ENCODE measurements at places on chromosomes 4 and X. TPM values are rescaled to one million over a fixed set of nuclear protein-coding genes. Genes with fewer than 3 reads are reported as not detected.

Gene MAGEA10
- not detected for total RNA-seq

Gene TNMD
- total RNA-seq, result not detected

GRCh38 chr4:77593101-77593500, 12.5 kb upstream of the CXCL13 start:
- no peak for DNase-seq

Gene BEX1
- total RNA-seq, result 0.92 TPM

DNA sequence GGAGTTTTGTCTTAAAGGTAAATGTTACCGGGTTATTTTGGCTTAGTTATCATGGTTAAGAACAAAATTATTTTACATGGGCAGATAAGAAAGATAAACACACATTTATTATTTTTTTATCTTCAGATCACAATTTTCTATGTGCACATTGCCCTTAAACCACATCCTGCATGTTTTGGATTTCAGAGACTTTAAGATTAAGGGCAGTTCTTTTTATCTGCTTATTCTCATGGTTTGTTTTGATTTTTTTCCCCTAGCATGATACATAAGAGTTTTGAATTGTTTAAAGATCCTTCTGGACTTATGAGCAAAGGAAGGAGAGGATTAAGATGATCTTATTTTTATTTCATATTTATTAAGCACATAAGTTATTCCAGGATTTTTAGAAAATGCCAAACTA, 190.1 kb upstream of the BMP3 start:
- no peak for DNase-seq

Gene METTL14
- total RNA-seq, result 23.0 TPM

DNA sequence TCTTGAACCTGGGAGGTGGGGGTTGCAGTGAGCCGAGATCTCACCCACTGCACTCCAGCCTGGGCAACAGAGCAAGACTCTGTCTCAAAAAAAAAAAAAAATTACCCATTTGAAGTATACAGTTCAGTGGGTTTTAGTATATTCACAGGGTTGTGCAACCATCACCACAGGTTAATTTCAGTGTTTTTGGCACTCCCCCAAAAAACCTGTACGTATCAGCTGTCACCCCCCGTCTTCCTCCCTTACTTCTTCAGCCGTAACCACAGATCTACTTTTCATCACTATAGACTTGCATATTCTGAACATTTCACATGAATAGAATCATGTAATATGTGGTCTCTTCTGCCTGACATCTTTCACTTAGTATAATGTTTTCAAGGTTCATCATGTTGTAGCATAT, 11.7 kb upstream of the PTTG2 start:
- DNase-seq, result no peak

DNA sequence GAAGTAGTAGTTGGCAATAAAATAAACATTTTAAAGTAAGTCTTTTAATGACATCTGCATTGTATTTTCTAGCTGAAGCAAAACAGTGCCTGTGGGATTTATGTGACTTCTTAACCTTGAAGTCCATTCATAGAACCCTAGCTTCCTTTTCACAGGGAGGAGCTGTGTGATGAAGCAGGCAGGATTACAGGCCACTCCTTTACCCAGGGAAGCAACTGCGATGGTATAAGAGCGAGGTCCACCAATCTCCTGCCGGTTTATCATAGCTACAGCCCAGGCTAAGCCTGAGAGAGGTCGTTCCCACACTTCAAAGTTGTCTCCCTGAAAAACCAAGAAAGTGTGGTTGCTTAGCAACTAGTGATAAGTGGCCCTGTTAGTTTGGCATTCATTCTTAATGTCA, 7.0 kb downstream of the RPL36A start:
- no peak for DNase-seq

Gene PLXNB3
- total RNA-seq, result 40.8 TPM

GRCh38 chr4:81255524-81255923, 40.5 kb upstream of the PRKG2 start:
- no peak for DNase-seq

DNA sequence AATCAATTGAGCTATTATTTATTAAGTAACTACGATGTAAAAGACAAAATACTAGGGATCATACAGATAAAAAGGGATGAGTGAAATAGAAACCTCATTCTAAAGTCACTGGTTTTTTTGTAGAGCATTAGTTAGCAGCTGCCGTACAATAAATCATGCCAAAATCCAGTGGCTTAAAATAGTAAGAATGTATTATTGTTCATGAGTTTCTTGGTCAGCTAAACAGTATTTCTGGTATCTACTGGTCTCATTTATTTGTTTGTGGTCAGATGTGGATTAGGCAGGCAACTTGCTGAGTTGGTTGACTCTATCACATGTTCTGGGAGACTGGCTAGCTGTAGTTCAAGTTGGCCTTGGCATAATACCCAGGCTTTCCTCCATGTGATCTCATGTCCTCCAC, 667.3 kb downstream of the GALNTL6 start:
- DNase-seq, result no peak

GRCh38 chrX:11867610-11868345, 109.7 kb downstream of the MSL3 start:
- DNase-seq, result no peak

Data from thoracic aorta (tissue), 2 donors.